ENCODE measurements at places on chromosomes 5 and 9.

DNA sequence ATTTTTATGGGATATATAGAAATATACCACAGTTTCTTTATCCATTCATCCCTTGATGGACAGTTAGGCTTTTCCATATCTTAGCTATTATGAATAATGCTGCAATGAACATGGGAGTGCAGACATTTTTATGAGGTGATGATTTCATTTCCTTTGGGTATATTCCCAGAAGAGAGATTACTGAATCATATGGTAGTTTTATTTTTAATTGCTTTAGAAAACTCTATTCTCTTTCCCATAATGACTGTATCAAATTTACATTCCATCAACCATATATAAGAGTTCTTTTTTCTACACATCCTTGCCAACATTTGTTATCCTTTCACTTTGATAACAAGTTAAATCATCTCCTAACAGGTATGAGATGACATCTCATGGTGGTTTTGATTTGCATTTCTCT, 821.6 kb downstream of the TLE1 start:
- DNase-seq, result no peak

DNA sequence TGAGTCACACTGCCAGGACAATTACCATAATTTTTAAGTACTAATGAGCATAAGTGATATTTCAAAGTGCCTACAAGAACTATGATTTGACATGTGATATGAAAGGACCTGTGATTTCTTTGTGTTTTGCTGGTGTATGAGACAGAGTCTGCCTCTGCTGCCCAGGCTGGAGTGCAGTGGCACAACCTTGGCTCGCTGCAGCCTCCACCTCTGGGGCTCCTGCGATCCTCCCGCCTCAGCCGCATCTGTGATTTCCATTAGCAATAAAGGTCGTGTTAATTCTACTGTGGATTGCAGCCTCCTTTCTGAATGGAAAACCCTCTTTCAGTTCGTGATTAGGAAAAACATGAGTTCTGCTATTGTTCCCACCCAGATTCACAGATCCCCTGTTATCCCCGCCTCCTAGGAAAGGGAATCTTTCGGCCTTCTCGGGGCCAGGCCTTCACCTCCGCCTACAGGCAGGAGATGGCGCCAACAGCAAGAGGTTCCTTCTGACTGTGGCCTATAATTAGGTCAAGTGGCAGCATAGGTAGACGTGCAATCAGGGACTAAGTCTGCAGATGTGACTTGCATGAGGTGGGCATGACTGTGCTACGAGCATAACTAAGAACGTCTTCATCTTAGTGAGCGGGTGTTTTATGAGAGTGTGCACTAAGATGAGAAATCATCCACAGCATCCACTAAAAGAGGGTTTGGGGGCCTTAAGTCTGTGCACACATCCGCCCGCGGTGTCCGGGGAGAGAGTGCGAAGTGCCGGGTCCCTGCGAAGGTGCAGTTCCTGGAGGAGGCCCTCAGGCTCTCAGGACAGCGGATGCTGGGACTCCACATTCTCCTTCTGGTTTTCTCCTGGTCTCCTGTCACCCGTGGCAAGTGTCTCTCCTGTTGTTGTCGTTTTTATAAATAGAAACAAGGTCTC, 23.1 kb downstream of the TRIM7 start:
- DNase-seq, result no peak

DNA sequence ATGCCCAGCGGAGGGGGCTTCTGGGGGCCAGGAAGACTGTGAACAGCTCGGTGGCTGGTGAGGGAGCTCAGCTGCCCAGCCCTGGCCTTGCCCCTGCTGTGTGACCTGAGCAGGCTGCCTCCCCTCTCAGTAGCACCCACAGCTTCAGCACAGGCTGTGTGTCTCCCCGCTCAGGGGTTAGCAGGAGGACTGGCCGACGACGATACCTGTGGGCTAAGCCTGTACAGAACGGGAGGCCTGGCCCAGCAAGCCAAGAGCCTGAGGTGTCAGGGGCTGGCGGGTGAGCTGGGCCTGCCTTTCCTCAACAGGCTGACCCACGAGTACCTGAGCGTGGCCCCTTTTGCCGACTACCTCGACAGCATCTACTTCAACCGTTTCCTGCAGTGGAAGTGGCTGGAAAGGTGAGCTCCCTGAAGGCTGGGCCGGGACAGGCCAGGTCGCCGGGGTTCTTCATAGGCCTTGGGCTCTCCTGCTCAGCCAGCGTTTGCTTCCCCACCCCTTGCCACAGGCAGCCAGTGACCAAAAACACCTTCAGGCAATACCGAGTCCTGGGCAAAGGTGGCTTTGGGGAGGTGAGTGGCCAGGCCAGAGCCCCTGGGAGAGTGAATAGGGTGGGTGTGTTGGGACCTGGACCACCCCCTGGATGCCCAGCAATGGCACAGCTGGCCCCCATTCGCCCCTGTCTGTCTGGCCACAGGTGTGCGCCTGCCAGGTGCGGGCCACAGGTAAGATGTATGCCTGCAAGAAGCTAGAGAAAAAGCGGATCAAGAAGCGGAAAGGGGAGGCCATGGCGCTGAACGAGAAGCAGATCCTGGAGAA, 6.6 kb downstream of the GRK6 start:
- no peak for DNase-seq

- no peak for DNase-seq
These were observed 5.7 kb downstream of the RPP25L start for GRCh38 chr9:34606190-34606589.

DNA sequence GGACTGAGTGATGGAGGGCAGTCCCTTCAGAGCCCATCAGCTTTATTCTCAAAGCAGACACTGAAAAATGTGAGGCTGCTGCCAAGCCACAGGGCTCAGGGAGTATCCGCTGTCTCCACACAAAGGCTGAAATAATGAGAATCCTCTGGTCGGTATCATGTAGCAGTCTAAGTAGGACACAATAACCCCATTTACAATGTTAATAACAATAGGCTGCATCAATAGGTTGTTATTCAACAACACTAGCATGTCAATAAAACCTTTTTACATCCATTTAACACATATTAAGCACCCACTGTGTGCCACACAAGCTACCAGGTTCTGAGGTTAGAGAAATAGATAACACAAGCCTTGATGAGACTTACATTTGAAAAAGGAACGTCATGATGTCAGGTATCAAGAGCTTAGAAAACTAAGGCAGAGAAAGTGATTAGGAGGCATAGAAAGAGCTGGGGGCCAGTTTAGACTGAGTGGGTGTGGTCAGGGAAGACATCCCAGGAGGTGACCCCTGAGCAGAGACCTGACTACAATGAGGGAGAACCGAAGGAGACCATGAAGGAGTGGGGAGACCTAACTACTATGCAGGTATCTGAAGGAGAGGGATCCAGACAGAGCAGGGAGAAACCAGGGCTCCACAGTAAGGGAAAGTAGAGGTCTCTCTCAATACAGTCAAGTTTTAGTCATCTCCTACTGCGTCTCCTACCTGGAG, 140.1 kb upstream of the GRIA1 start:
- no peak for DNase-seq

DNA sequence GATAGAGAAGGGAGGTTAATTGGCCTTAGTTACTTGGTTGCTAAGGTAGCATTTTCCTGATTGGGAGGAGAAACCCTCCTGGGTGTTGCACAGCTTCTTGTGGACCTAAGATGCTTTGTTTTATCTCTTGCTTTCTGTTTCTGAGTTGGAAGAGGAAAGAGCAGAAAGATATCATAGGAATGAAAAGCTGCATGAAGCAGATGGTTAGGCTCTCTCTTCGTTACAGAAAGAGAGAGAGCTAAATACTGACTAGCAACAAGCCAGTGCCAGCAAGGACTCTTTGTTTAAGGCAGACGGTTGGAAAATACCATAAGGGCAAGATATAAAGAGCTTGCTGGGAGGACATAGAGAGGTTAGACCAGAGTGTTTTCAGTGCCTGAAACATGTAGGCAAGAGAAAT, 103.1 kb downstream of the ATG10 start:
- DNase-seq, result no peak

GRCh38 chr9:123584202-123585176, 228.5 kb downstream of the CRB2 start:
- DNase-seq, result no peak

GRCh38 chr9:125580701-125581286, 126.2 kb downstream of the MAPKAP1 start:
- no peak for DNase-seq

- DNase-seq, result no peak
These were observed 80.3 kb downstream of the EPB41L4A start for GRCh38 chr5:112338681-112339337.

GRCh38 chr5:179262126-179262920, 82.9 kb downstream of the ADAMTS2 start:
- DNase-seq, result no peak

DNA sequence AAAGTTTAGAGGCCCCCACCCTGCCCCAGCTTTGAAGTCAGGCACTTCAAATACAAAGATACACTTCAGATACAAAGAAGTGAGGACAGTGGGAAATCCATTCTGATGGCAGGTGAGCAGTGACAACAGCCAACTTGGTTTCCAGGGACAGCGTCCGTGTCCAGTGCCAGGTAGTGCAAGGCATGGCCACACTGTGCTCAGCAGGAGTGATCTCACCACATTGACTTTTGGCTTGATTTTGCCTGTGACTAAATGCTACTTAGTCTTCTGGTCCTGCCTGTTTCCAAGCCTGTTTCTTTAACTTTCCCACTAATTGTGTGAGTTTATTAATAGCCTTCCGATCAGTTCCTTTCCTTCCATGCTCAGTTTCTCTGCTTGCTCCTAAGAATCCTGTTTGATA, 72.6 kb upstream of the PALM2AKAP2 start:
- DNase-seq, result no peak

GRCh38 chr5:123007182-123007581, 29.3 kb downstream of the PPIC start:
- DNase-seq, result no peak

GRCh38 chr5:54807421-54807820, 178.0 kb downstream of the ESM1 start:
- DNase-seq, result no peak

DNA sequence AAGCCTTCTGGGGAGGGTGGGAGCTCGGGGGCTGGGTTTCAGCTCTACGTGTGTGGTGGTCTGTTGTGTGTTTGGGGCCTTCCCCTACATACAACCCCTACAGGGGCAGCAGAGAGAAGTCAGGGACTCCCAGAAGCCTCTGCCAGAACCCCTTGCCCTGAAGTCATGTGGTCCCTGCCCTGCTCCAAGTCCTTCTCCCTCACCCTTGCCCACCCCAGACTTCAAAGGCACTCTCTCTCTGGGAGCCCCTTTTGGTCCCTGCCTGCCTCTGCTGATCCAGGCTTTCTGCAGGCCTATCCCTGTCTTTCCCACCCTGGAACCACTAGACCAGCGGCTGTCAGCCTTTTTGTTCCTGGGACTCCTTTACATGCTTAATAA, 61.1 kb upstream of the PSD2 start:
- no peak for DNase-seq

DNA sequence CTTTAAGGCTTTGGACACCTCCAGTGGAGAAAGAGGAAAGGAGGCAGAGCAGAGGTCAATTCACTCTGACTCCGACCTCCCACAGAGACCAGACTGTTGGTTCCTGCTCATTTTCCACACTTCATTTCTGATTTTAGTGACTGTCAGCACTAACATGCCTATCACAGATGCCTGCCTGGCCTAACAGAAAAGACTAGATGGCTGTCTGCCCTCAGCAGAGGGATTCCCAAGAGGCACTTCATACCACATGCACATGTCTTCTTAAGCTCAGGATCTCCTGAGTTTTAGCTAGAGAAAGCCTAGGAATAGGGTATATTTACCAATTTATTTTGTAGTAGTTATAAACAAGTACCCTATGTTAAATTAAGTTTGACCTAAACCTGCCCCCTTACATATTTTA, 336.0 kb downstream of the ENC1 start:
- no peak for DNase-seq

GRCh38 chr9:98049288-98050072, 7.1 kb upstream of the NANS start:
- DNase-seq, result no peak

GRCh38 chr5:91020065-91020800, 362.9 kb downstream of the ARRDC3 start:
- no peak for DNase-seq

DNA sequence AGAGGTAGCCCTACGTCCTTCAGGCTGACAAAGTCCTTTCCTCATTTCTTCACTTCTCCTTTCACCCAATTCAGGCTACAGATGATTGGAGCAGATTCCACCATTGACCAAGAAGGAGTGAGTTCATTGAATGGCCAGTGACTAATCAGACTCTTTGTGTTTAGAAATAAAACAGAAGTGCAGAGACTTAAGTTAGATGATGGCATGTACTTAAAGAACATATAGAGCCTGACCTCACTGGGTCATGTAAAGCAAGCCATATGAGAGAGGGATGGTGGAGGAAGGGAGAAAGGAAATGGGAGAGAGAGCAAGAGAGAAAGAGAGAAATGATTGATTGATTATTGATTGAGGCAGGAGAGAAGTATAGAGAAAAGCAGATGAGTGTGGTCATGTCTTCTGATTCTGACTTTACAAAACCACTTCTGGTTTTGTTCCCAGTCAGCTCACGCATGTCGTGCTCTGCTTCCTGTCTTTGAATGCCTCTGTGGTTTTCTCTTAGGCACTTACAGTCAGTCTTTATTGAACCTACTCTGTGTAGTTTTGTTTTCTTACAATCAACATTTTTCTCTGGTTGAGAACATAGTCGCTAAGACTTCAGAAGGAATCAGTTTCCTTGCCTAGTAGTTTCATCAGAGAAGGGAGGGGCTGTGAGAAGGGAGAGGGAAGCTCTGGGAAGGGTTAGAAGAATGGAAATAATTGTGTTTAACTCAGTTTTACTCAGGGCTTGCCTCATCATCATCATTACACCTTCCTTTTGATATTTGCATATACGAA, 149.2 kb upstream of the KLF9 start:
- peak; percentile 67 for DNase-seq

GRCh38 chr9:99663856-99664255, 157.8 kb upstream of the NR4A3 start:
- no peak for DNase-seq

DNA sequence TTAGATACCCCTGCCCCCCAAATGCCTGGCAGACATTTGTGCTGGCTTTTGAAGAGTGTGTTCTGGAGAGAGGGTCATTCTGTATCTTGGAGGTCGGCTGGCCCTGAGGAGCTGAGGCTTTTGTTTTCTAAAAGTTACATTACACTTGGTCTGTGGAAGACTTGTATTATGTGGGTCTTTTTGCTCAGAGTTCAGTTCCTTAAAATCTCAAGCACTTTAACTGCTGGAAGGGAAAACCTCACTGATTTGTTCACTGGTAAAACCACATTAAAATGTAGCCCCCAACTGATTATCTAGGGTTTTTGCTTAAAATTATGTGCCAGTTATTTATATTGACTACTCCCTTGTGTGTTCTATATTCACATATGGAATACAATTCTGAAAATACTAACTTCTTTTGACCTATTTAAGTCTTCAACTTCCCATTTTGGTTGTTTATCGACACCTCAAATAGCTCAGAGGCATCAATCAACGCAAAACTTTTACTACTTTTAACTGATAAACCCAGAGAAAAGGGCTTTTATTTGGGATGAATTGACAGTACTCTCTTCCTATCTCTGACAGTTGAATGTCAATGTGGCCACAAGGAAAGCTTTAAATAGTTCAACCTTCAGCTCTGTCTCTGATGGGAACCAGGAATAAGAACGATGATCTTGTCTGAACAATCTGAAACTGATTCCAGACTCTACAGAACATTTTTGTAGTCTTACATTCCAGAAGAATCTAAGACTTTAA, 54.0 kb upstream of the MAP3K1 start:
- no peak for DNase-seq
